ENCODE measurements at places on chromosomes 6 and 20.

- no peak for DNase-seq
These were observed 126.4 kb upstream of the CDH4 start for GRCh38 chr20:61125546-61126180.

DNA sequence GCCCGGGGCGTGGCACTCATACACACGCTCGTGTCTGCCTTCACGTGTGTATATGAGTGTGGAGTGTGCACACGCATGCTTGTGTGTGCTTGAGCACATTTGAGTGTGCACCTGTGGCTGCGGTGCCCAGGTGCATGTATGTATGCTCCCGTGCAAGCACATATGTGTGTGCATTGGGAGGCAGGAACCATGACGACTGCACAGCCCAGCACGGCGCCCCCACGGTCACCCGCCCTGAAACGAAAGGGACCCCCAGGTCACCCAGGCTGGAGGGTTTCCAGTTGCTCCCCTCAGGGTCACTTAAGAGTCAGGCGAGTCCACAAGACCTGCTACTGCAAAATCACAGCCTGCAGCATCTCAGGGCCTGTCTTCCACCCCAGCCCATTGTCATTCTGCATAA is 94.7 kb downstream of the YTHDF1 start:
- DNase-seq = no peak

DNA sequence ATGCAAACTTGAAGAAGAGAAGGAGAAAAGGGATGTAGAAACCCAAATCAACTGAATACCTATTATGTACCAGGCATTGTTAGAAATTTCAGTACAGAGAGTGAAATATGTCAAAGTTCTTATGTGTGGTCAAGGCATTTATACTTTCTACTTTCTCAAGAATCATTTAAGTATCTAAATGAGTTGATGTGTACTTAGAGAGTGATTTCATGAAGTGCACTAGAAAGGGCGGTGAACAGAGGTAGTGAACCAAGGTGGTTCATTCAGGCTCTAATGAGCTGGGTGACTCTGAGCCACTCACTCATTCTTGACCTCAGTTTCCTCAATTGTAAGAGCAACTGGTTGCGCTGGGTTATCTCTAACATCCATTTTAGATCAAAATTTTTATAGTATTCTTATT is 3.3 kb downstream of the PDE7B start:
- DNase-seq = no peak

- DNase-seq = no peak
These were observed 877.5 kb upstream of the ADGRB3 start for GRCh38 chr6:67757465-67758033.
